ENCODE measurements at places on chromosomes 5 and 9. TPM values are rescaled to one million over a fixed set of nuclear protein-coding genes. Genes with fewer than 3 reads are reported as not detected.

- H3K27ac ChIP-seq = no peak overlapping the region
- no peak for DNase-seq
- no peaks in the 10 kb centered on the region for H3K36me3 ChIP-seq
- H3K4me1 ChIP-seq = no peaks in the 10 kb centered on the region
- H3K27me3 ChIP-seq = no peaks in the 10 kb centered on the region
Observed at GRCh38 chr9:97387504-97387886, 24.4 kb upstream of the TDRD7 start.

DNA sequence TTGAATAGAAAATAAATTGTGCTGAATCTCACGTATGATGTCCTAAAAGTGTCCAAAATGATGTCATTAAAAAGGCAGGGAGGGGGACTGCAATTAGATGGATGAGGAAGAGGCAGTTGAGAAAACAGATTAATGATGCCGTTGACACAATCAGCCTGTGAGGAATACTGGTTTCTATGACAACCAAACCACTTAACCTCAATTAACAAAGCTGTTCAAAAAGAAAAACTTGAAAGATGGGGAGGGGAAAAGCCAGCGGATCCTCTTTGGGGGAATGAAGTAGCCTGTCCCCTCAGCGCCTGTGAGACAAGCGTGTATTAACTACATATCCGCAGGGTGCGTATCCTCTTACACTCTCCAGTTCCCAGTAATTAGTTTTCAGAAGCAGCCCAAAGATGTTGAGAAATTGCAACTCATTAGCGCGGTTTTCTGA, 160.7 kb downstream of the TTC39B start:
- H3K27me3 ChIP-seq = no peaks in the 10 kb centered on the region
- peaks cover 22% of the 10 kb centered on the region for H3K4me1 ChIP-seq
- no peak for DNase-seq
- no peak overlapping the region for H3K4me3 ChIP-seq

DNA sequence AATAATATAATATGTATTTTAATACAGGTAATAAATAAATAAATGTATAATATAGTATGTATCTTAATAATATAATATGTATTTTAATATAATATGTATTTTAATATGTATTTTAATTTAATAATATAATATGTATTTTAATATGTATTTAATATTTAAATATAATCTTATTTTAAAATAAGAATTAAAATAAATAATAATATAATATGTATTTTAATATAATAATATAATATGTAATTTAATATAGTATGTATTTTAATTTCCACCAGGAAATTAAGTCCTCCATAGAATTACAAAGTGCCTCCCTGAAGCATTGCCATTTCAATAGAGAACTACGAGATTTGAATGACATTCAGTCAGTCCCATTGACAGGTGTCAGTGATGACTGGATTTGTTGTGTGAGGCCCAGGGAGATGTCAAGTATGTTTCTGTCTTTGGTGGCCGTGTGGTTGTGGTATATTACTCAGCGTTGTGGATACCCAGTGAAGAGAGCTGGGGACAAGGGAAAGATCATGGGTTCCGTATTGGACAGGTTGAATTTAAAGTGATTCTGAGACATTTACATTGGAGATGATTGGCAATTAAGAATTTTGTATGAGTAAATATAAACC, 14.2 kb upstream of the C5orf46 start:
- H3K4me3 ChIP-seq = no peak overlapping the region
- H3K36me3 ChIP-seq = no peaks in the 10 kb centered on the region
- DNase-seq = no peak
- peaks cover 28% of the 10 kb centered on the region for H3K4me1 ChIP-seq

DNA sequence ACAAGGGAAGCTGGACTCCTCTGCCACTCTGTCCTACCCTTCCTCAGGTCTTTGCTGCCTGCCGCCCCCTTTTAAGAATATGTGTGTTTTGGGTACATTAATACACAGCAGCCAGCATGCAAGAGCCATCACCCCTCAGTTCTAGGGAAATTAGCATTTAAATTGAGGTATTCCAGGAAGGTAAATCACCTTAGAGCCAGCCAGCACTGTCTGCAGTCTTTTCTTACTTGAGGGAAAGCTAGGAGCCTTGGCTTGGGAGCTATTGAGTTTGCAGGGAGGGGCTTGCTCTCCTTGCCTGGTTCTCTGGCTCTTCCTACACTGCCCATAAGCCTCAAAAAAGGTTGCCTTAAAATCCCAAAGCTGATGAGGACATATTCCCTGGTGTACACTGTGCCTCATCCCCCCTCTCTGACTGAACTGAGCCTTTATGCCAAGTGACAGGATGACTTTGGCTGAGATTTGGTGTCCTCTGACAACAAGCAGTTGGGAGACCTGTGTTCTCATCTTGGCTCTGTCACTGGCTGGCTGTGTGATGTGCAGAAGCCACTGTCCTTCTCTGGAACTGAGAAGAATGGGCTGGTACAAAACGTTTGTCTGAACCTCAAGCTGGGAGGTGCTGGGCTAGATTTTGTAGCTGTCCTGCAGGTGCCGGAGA, 54.1 kb downstream of the TRIM32 start:
- peaks cover 9% of the 10 kb centered on the region for H3K4me1 ChIP-seq
- no peak overlapping the region for H3K4me3 ChIP-seq
- no peak overlapping the region for H3K27ac ChIP-seq

- no peak overlapping the region for H3K27ac ChIP-seq
- no peak for DNase-seq
- no peaks in the 10 kb centered on the region for H3K36me3 ChIP-seq
- H3K4me1 ChIP-seq = no peaks in the 10 kb centered on the region
- H3K4me3 ChIP-seq = no peak overlapping the region
Observed at GRCh38 chr5:4942831-4943178, 197.3 kb upstream of the ADAMTS16 start.

DNA sequence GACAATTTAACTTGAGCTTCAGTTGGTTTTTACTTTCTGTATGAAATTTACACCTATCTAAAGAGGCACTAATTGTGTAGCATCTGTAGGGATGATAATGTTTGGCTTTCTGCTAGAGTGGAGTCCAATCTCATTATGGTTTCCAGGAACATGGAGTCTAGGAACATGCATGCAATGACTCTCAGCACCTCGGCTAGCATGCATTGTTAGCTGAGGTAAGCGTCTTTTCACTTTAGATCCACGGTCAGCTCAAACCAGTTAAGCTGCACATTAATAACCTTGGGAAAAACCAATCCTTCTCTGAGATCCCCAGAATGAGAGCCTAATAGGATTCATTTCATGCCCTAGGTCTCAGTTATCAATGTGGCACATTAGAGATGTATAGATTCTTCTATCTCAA, 7.8 kb upstream of the GDA start:
- H3K4me1 ChIP-seq = peaks cover 24% of the 10 kb centered on the region
- no peak overlapping the region for H3K27ac ChIP-seq
- DNase-seq = no peak
- H3K27me3 ChIP-seq = no peaks in the 10 kb centered on the region
- no peak overlapping the region for H3K4me3 ChIP-seq

DNA sequence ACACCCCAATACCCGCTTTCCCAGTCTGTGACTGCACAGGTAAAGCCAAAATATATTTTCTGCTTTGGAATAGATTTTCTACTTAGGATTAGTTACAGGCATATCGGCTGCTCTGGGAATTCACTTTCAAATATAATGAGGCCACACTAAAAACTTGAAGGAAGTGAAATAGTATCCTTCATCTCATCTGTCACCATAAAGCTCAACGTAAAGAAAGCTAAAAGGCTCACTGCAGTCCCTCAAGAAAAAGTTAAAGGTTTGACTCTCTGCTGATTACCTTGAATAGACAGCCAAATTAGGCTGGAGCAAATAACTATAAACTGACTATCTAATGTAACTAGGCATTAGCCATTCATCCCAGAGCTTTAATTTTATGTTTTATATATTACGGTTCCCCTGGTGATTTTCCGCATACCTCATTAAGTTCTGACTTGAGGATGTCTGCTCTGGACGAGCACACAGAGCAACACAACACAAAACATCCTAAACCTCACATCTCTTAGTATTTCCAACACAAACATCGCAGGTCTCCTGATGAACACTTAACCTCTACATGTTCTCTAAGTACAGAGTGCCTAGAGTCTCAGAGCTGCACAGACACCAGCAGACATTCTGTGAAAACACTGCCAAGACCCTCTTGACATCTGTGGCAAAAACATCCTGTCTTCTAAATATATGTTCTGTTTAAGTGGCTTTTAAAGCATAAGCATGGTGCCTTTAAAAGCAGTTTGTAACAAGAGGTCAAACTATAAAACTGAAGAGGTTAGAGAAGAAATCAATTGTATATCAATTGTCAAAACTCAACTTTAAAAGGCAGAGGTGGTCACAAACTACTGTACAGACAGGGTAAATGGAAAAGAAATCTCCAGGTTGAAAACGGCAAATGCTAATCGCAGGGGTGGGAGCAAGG, 35.4 kb downstream of the ELAVL2 start:
- H3K36me3 ChIP-seq = peaks cover 6% of the 10 kb centered on the region
- no peak overlapping the region for H3K4me3 ChIP-seq
- no peak for DNase-seq
- H3K27me3 ChIP-seq = no peaks in the 10 kb centered on the region
- no peaks in the 10 kb centered on the region for H3K4me1 ChIP-seq

DNA sequence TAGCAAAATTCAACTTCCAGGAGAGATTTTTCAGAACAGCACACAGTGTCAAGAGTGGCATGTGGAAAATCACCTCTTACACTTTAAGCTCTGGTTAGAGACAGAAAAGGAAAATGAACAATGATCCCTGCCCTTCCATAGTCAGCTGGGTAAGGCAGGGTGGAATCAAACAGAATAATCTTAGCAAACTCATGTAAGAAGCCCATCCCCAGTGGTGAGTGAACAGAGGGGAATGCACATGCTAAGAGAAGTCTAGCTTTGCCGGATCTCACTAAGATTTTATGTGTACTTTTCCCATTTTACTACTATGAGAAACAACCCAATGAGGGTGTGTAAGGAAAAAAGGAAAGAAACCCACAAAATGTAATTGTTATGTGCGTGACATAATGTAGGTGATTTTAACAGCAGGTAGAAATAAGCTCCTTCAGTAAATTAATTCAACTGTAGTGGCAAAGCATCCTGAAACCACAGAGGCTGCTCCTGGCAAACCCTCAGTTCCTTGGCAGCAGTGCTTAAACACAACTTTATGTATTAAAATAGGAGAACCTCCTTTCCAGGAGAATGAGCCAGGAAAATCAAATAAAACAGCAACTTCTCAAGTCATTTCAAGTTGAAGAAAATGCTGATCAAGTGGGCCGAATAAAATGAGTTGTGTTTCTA, 366.0 kb upstream of the TRPC7 start:
- no peak for DNase-seq
- no peaks in the 10 kb centered on the region for H3K4me1 ChIP-seq

DNA sequence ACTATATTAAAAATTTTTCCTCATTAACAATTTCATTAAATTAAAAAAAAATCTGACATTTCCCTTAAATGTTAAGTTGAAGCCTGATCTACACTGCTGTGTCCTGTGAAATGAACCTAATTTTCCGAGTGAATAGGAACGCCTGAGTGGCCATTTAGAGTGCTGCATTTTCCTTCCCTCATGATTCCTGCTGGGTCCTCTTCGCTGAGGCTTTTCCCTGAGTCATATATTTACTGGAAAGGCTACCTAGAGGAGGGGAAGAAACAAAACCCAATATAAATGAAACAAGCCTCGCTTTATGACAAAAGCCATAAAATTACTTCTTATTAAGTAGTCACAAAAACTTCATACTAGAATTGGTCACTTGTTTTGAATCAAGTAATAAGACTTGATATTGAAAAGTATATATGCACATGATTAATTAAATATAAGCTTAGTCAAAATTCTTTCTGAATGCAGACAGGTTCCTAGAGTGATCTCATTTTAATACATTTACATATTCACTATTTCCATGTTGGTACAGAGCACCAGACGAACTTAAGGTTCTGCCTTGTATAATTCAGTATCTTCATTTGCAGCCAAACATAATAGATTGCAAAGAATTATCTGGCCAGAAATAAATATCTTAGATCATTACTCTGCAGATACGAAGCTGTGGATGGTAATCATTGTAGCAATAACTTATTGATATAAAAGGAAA, 6.3 kb upstream of the ISCA1 start:
- no peak for DNase-seq
- H3K4me1 ChIP-seq = peaks cover 2% of the 10 kb centered on the region
- H3K4me3 ChIP-seq = no peak overlapping the region
- H3K27me3 ChIP-seq = no peaks in the 10 kb centered on the region
- peaks cover 87% of the 10 kb centered on the region for H3K36me3 ChIP-seq
- H3K27ac ChIP-seq = peak overlapping the region; percentile 66

DNA sequence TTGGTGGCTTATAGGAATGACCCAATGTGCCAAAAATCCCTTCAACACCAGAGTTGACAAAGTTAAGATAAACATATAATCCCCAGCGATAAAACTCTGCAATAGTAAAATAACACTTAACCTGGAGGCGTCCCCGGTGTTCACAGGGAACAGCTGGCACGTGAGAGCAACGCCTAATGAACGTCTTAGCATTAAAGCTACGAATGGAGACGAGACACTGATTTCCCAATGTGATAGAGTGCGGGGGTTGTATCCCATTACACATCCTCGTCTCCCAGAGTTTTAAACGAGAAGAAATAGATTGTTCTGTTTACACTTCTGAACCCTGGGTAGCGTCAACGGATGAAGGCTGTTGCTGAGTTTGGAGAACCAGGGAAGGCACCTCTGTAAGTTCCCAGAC, 57.6 kb downstream of the PTCH1 start:
- H3K27ac ChIP-seq = no peak overlapping the region
- no peak for DNase-seq
- H3K4me1 ChIP-seq = peaks cover 10% of the 10 kb centered on the region
- H3K27me3 ChIP-seq = no peaks in the 10 kb centered on the region

DNA sequence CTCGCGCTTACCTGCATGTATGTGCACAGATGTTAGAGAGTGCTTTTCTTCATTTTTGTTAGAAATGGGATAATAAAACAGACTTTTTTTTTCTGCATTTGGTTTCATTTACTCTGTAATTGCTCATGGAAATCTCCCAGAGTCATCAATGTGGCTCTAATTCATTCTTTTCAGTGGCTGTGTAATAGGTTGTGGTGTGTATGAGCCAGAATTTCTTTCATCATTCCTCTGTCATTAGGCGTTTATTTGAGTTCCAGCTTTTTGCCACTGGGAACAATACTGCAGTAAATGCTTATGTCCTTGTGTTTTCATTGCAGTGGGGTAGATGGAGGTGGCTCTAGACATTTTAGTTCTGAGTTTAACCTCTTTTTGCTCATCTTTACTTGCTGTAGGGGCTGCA, 118.9 kb downstream of the NXNL2 start:
- DNase-seq = no peak
- H3K27ac ChIP-seq = no peak overlapping the region
- no peaks in the 10 kb centered on the region for H3K27me3 ChIP-seq
- no peak overlapping the region for H3K4me3 ChIP-seq

GRCh38 chr5:133051061-133051541, 712 bp upstream of the HSPA4 start:
- DNase-seq = no peak
- peak overlapping the region; percentile 95 for H3K4me3 ChIP-seq
- H3K36me3 ChIP-seq = peaks cover 27% of the 10 kb centered on the region
- peak overlapping the region; percentile 99 for H3K27ac ChIP-seq

MSX2 gene
- 5.6 TPM for total RNA-seq

DENND1A gene
- 43.8 TPM for total RNA-seq

ATP10B gene
- total RNA-seq = not detected

DDX31 gene
- total RNA-seq = 28.8 TPM

MELK gene
- total RNA-seq = 33.3 TPM

RHOBTB3 gene
- 3.8 TPM for total RNA-seq

C9orf43 gene
- 1.1 TPM for total RNA-seq

TMEFF1 gene
- total RNA-seq = 0.28 TPM

Measured in MCF 10A (cell line).